ENCODE measurements at places on chromosomes 6 and 20.

DNA sequence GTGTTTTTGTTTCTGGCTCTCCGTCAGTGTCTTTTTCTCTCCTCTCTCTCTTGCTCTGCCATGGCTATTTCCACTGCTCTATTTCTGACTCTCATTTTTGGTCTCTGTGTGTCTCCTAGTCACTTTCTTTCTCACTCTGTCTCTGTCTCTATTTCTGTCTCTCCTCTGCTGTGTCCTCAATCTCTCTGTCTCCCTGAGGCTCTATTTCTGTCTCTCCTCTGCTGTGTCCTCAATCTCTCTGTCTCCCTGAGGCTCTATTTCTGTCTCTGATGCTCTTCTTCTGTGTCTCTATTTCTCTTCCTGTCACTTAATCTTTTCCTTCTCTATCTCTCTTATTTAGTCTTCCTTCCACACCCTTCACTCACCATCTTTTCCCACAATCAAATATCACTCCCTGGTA lies 8.4 kb downstream of the PRSS16 start:
- no peak for DNase-seq

DNA sequence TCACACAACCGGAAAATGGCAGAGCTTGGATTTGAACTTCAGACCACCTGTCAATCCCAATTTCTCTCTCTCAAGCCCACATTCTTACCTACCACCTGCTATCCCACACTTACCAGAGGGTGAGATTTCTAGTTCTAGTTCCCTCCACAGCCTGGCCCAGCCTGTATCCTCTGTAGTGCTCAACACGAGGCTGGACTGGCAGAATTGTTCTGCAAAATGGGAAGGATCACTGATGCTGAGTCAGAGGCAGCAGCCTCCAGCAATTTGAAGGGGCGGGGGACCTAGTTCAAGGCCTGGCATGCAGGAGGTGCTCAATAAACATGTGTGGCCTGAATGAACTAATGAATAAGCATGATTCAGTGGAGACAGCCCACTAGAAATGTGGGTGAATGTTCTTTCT lies 53.6 kb upstream of the TTPAL start:
- DNase-seq = no peak

- DNase-seq = no peak
Measured at GRCh38 chr6:42104095-42104803, 38.2 kb downstream of the C6orf132 start.

DNA sequence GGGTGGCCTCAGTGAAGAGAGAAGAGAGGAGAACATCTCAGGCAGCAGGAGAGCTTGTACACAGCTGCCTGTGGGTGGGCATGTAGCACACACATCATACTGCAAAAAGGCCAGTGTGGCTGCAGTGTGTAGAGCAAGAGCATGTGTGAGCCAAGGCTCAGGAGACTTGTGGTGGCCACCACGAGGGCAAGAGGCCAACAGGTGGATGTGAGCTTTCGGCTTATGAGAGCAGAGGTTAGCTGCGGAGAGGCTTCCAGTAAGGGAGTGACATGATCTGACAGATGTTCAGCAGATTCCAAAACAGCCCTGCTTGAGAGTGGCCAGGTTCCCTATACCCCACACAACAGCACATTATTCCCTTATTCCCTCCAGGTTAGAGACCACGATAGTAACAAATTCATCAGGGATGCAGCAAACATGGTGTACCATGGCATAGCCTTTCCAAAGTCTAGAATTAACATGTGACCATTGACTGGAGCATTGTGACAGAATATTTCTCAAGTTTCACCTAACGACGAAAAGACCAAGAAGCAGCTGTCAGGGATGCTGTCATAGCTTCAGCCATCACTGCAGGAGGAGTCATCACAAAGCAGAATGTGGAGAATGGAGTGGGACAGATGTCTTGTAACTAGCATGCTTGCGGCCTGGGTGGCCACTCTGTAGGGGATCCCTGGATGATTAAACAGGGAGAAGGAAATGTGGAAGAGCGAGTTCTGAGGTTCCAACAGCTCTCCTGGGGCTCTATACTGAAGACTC lies 23.1 kb downstream of the HM13 start:
- DNase-seq = no peak

- DNase-seq = no peak
Measured at GRCh38 chr20:4369119-4369797, 352.5 kb upstream of the PRND start.

DNA sequence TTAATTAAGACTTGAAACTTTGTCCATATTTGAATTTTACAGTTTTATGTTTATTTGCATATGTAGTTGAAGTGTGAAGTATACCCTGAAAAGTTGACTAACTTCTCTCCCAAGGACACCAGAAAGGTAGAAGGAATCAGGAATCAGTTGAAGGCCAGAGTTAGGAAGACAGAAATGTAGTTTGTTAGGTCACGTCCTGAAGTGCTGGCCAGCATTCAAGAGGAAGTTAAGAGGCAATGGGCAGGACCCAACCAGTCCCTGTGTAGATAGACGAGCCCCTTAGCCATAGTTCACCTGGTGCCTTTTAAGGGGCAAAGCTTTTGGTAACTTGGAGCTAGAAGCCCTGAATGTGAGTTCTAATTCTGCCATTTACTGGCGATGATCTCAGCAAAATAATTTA lies 250.4 kb upstream of the KCNQ5 start:
- no peak for DNase-seq

Measured in foreskin melanocyte (primary cell).